HuH-7.5 (cell line): ENCODE measurements at places on chromosomes 2 and 18.

- no peak for DNase-seq
These were observed 116.1 kb downstream of the NCKAP5 start for GRCh38 chr2:133452146-133452545.

- no peak for DNase-seq
These were observed 40.3 kb downstream of the RRM2 start for GRCh38 chr2:10162586-10163497.

- DNase-seq: no peak
These were observed 633 bp upstream of the ARMC9 start for GRCh38 chr2:231197706-231198290.

DNA sequence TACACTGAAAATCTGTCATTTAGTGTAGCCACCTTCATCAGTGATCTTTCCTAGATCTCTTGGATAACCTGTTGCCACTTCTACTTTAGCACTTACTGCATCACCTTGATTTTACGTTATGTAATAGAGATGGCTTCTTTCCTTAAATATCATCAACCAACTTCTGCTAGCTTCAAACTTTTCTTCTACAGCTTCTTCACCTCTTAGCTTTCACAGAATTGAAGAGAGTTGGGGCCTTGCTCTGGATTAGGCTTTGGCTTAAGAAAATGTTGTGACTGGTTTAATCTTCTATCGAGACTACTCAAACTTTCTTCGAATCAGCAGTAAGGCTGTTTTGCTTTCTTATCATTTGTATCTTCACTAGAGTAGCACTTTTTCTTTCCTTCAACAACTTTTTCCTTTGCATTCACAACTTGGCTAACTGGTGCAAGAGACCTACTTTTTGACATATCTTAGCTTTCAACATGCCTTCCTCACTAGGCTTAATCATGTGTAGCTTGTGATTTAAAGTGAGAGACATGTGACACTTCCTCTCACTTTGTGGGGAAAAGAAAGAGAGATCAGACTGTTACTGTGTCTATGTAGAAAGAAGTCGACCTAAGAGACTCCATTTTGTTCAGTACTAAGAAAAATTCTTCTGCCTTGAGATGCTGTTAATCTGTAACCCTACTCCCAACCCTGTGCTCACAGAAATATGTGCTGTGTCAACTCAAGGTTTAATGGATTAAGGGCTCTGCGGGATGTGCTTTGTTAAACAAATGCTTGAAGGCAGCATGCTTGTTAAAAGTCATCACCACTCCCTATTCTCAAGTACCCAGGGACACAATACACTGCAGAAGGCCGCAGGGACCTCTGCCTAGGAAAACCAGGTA is 99.6 kb downstream of the ATL2 start:
- no peak for DNase-seq

GRCh38 chr2:188414869-188415753 is 123.4 kb downstream of the GULP1 start:
- no peak for DNase-seq

DNA sequence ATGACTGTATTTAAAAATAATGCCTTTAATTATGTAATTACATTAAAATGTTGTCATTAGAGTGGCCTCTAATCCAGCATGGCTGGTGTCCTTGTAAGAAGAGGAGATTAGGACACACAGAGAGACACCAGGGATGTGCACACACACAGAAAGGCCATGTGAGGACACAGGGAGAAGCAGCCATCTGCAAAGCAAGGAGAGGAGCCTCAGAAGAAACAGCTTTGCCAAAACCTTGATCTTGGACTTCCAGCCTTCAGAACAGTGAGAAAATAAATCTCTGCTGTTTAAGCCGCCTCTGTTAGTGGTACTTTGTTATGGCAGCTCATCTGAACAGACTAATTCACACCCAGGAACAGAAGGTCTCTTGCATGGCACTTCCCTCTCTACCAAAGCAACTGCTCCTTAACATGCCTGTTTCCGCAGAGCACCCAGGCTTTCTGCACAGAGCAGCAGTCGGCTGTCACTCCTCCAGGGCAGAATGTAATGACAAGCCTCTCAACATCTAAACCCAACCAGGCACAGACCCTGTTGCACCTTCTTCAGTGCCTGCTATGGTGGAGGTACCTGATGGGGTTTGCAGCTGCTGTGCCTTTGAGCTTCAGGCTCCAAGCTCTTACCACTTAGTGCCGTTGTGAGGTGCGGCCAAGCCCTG is 377.7 kb downstream of the TDRD15 start:
- DNase-seq: no peak

DNA sequence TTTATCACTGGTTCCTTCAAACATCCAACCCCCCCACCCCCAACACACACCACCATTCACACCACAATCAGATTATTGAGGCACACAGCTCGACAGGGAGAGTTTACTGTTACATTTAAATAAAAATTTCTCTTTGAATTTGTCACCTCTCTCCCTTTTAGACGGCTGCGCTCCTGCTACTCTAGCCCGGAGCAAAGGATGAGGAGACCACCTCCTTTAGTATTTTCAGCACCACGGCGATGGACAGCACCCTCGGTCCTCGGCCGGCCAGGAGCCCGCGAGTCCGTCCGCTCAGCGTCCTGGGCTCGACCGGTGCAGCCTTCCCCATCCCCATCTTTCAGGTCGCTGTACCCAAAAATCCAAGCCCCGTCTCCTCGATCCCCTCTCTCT is 892 bp downstream of the CELF4 start:
- DNase-seq: peak; percentile 48

- no peak for DNase-seq
These were observed 106.1 kb upstream of the ALKAL2 start for GRCh38 chr2:393711-394696.

DNA sequence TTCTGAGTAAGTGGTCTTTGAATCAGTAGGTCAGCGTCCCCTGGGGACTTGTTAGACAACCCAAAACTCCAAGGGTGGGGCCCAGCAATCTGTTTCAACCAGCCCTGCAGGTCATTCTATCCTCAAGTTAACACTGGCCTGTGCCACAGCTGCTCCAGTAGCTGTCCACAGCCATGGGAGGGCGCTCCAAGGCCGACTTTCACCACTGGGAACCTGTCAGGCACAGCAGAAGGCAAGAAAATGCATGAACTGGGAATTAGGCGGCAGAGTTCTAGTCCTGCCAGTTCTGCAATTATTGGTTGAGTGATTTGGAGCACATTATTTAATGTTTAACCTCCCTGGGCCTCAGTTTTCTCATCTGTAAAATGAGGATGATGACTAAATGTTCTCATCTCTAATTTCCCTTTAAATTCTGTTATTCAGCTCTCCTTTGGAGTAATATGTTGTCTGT is 17.4 kb upstream of the MRPL33 start:
- no peak for DNase-seq

DNA sequence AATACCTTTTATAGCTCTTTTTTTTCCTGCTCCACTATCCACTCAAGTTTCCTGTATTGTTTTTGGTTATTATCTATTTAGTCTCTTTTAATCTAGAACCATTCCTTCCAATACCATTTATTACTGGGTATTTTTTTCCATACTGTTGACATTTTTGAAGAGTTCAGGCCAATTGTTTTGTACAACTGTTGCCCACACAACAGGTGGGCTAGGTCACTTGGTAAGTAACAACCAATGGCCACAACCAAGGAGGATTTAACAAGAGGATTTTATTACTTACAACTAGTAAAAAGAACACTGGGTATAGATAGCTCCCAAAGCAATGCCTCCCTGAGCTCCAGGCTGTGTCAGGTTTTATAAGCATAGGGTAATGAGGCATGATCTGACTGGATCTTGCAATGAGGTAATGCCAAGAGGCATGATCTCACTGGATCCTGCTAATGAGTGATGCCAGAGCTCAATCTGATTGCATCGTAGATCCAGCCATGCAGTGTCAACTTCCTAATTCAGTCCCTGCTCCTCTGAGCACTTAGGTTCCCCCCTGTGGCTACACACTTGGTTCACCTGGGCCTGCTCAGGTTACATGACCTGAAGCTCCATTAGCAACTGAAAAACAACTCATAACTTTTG is 7.1 kb upstream of the CEP68 start:
- no peak for DNase-seq

DNA sequence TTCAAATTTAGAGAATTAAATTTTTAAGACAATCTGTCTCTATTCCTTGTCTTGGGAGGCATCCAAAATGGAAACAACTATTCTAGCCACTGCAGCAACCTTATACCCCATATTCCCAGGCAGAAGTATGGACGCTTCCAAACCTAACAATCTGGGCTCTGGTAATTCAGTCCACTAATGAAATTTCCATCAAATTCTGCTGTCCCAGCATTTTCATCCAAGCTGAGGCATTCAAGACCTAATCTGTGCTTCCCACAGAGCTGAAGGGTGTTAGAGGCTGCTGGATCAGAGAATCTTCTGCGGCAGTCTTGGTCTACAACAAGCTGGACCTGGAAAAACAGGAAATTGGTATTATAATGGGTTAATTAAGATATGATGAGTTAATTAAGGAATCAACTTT is 42.5 kb upstream of the CYRIA start:
- no peak for DNase-seq

DNA sequence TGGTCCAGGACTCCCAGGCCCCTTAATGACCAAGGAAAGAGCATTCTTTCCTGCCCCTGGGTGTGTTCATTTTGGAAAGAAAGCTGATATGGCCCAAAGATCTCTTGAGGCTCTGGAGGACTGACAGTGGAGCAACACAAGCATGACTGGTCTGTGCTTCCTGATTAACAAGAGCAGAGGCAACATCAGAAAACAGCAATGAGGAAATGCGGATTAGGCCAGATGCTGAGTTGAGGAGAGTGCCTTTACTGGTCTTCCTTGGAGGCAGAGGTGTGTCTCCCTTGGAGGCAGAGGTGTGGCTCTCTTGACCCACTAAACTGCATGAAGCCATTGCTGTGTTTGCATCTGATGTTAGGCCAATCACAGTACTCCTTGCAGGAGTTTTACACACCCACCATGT is 19.9 kb downstream of the IL36B start:
- no peak for DNase-seq

DNA sequence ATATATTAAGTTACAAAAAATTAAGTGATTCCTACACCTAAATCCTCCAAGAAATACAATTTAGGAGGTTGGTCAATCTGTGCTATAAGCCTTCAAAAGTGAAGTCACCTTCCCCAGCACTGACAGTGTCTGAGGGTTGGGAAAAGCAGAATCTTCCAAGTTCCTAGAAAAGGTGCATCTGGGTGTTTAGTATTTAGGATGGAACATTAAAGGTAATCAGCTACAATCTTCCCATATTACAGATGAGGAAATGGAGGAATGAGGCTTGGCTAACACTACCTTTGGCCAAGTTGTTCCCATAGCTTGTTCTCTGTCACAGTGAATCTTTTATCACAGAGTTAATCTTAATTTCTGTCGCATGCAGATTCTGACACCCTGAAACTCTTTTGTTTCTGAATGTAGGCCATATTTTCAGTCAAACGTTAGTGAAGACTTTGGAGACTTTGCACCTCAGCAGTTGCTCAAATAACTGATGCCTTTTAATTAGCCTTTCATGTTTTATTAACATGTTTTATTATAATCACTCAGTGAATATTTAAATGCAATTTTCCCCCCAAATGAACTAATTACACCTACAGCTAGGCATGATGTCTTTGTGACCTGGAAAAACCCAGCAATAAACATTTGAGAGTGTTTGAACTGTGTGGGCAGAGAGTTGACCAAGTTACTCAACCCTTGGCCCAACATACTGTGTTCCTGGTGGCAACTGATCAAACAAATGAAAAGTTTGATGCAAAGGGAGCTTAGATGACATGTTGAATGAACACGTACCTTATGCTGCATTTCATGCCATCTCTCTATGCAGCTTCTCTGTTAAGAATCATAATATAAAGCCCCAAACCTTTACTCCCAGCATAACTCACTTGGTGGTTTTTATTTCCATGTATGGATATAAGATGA is 17.6 kb downstream of the FN1 start:
- DNase-seq: no peak

DNA sequence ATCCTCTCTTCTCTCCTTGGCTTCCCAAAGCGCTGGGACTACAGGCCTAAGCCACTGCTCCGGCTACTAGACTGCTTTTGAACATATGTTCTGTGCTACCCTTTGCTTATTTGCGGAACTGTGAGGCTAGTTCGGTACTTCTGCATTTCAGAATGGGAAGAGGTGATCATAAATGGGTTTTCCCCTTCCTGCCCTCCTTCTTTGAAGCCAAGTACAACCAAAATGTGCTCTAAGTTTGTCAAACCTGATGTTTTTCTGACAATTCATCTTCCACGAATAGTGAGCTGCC is 1.7 kb upstream of the ESCO1 start:
- DNase-seq: no peak

DNA sequence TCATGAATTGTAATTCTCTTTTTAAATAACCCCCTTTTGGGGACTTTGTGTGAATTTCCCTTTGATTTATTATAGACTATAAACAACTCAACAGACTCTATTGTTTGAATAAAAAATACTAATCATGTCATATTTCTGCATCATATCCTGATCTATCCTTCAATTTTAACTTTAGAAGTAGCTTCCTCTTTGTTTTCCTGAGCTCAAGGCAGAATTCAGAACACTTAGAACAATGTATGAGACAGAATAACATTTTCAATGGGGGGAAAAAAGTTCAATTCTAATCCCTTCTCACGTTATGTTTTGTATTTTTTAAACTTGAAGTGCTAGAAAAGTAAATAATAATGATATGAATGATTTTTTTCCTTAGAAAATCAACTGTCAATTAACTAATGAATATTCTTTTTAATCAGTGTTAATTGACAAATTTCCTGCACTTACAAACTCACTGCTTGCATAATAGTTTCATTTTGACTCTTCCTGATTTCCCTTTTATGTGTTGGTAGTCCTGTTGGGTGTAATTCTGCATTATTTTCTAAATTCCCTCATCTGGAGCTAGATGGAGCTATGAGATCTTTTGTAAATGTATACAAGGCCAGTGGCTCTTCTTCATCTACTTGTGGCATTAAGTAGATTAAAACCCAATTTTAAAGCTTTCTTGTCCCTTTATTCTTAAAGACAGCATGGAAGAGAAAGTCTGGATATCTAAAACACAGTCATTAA is 326.1 kb downstream of the PARD3B start:
- no peak for DNase-seq

GRCh38 chr18:50209311-50209710 is 14.4 kb upstream of the MYO5B start:
- DNase-seq: no peak

- DNase-seq: no peak
These were observed 94.3 kb downstream of the RNF144A start for GRCh38 chr2:7011356-7012083.

- no peak for DNase-seq
These were observed 238.2 kb downstream of the TSN start for GRCh38 chr2:121993682-121994081.

- DNase-seq: no peak
These were observed 22.8 kb upstream of the DNAH6 start for GRCh38 chr2:84493514-84493913.

DNA sequence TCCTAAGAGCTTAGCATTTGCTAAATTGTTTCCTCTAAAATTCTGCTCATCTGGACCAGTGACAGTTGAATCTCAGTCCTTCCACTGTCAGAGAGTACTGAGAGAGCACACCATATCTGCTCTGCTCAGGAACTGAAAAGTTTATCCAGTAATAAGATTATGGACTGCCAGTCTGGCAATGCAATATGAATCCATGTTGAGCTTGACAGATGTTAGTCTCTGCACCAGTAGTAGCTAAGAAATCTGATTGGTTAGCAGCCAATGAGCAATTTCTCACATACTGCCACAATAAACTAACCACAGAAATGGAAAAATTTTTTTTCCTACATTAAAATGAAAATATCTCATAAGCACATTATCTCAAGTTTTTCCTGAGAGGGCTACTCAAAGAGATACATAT is 2.3 kb downstream of the PRKD3 start:
- no peak for DNase-seq

- no peak for DNase-seq
These were observed 17.7 kb downstream of the MAP2 start for GRCh38 chr2:209441541-209441940.

- DNase-seq: no peak
These were observed 39.6 kb downstream of the ASB1 start for GRCh38 chr2:238466243-238466756.
